ENCODE measurements at places on chromosomes 6 and 20.

GRCh38 chr20:49389854-49390253 is 92.6 kb downstream of the KCNB1 start:
- DNase-seq, result no peak

- no peak for DNase-seq
Measured at GRCh38 chr6:22357724-22358189, 60.9 kb upstream of the PRL start.

DNA sequence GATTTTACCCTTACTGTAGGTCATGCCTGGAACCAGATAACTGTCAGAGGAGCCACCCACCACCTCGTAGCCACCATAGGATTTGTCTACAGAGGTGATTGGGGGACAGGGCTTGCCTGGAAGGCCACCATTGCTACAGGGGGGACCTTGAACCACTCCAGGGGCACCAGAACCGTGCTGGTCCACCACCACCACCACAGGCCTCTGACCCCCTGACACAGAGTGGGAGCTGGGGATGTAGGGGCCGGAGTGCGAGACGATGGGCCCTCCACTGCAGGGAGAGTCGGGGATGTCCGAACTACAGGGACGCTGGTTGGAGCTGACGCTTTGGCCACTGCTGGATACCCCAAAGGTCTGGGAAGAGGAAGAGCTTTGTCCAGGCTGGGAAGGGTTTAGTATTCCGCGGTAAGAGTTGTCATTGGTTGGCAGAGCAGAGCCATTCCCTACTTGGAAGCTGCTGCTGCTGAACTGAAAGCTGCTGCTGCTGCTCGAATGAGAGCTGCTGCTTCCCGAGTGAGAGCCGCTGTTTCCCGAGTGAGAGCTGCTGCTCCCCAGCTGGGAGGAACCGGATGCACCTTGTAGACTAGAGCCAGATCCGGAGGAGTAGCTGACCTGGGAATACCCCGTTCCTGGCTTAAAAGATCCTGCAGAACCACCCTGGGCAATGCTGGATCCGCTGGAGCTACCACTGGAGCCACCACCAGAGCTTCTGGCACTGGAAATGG is 2.2 kb downstream of the PSORS1C1 start:
- DNase-seq, result peak; percentile 61

GRCh38 chr6:80004173-80005072 is at the start of gene TTK:
TTK (plus strand) TSS chr6:80004649; CDS start chr6:80005844, 1,195 bp downstream.
- peak; percentile 95 for DNase-seq

DNA sequence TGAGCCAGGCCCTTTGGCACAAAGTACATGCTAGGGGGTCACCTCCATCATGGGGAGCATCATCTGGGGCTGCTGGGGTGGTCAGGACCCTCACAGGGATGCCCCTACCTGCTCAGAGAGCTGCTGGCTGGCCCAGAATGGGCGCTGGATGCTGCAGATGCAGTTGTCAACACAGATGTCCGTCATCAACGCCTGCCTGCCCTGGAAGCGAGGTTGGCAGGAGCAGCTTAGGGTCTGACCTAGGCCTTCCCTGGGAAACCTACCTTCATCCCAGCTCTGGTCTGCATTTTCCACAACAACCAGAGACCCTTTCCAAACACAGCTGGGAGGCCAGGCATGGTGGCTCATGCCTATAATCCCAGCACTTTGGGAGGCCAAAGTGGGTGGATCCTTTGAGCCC is 88.0 kb downstream of the EDN3 start:
- DNase-seq, result no peak

DNA sequence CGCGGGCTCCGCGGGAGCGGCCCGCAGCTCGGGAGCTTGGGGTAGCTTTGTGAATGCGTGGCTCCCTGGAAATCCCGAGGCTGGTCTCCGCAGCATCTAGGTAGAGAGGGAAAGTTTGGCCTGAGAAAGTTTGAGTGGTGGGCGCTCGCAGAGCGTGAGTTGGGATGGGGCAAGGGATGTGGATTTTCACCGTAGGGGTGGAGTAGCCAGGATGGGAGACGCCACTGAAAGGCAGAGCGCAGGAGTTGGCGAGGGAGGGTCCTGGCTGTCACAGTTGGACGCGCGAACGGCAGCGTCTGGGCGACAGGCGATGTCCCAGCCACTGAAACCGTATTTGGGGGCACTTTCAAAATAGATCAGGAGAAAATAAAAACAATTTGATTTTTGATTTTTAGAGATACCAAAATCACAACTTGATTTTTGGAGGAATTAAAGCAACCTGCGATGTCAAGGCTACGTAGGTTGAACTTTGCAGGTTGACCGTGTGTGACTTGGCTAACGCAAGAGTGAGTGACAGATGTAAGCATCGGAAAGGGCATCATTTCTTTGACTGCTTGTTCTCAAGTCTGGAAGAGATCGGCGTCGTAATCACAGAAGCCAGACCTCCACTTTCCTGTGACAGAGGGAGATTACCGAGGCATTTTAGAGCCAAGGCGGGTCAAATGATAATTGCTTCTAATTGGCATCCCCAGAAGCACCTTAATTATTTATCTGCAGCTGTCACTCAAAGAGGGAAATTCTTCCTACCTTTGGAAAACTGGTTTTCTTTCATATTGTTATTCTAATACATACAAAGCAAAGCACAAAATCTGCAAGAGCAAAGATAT is 646 bp downstream of the HEY2 start:
- DNase-seq, result peak; percentile 52

DNA sequence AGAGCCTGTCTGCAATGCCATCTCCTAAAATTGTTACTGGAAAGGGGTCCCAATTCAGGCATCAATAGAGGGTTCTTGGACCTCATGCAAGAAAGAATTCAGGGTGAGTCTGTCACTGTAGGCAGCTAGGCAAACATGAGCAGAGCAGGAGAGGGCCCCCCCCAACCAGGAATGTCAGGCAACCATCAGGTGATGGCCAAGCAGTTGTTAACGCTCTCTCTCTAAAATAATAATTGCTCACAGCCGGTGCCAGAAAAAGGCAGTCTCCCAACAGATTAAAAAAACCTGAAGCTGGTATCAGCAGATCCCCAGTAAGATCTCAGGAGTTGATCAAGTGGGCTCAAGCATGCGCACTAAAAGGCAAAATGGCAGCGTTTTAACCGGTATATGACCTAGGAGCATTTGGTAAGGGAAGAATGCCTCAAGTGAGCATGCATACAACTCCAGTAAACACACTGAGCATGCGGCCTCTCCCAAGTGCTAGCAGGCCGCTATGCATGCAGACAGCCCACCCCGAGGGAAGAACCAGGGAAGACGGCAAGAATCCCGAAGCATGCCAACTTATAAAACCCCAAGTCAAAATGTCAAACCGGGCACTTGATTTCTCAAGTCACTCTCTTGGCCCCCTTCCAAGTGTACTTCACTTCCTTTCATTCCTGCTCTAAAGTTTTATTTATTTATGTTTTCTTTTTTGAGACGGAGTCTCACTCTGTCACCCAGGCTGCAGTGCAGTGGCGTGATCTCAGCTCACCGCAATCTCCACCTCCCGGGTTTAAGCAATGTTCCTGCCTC is 44.0 kb upstream of the RNGTT start:
- DNase-seq, result no peak

DNA sequence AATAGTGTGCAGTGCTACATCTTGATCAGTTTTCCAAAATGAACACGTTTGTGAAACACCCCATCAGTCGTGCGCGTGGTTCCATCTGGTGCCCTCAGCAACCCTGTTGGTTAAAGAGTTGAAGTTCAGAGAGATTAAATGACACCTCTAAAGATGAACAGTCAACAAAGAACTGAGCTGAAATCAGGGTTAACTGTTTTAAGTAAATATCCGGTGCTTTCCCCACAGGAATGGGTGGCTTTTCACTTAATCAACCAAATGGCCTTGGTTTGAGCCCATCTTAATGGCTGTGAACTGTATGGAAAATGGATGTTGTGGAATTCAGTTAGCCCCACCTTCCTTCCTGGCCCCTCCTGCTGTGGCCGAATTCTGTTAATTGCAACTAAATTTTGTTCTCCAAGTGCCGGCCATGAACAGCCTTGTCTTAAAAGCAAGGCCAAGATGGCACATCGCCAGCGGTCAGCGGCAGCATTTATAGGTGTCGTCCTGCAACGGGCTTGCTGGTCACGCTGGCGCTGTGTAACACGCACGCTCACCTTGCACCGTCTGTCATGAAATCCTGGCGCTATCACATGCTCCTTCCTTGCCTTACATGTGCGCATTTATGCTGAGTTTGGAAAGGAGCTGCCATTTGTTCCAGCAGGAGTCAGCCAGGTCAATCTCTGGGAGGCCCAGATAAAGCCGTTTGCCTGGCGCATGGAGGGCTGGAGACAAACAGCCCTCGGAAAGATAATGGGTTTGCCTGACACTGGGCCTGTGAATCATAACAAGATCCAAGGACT is 164.5 kb downstream of the ERMARD start:
- no peak for DNase-seq

- no peak for DNase-seq
Measured at GRCh38 chr20:4815628-4816027, 93.9 kb downstream of the PRND start.

- DNase-seq, result no peak
Measured at GRCh38 chr6:12295558-12296254, 5.5 kb downstream of the EDN1 start.

- DNase-seq, result no peak
Measured at GRCh38 chr20:49570161-49570827, 2.4 kb upstream of the PTGIS start.

DNA sequence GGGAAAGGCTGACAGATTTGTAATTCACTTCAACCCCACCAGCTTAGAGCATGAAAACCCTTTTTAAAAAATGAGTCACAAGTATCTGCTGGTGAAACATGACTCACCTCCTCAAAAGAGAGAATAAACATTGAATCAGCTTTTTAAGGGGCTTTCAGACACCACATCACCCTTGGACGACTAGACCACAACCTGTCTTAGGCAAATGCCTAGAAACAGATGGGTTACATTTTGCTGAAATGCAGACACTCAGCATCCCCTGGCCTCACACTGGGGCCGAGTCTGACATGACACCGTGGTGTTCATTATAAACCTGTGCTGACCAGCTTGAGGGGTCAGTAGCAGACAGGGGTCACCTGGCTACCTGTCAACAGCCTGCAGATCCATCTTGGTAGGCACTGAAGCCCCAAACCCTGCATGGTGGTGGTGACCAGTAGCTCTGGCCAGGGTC is 175.3 kb upstream of the CST7 start:
- DNase-seq, result no peak

- no peak for DNase-seq
Measured at GRCh38 chr6:33731751-33732282, 14.9 kb downstream of the IP6K3 start.

- no peak for DNase-seq
Measured at GRCh38 chr6:91480402-91480801, 893.5 kb upstream of the MAP3K7 start.

- no peak for DNase-seq
Measured at GRCh38 chr20:45863543-45864470, 6.4 kb downstream of the ZSWIM3 start.

DNA sequence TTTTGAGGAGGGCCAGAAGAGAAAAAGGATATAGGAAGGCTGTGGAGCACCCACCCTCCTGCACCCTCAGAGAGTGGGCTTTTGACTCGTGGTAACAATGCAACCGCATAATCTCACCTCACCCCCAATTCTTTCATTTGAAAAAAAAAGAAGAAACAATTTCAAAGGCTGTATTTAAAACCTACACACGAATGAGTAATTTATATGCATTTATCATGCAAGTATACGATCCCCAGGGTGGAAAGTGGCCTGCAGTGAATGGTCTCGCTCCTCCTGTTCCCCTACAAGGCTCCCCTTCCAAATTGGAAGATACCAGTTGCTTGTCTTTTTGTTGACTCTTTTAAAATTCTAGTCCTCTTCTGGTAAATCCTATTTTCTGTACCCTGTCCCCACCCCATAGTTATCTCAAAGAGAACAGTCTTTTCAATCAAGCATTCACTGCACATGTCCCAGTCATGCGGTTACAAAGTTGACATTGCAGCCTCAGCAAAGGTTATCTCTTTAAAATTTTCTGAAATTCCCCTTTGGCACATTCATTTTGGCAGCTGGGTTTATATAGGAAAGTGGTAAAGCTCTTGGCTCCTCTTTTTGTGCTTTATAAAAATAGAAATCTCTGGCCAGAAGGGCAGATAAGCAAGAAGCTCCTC is 110.6 kb downstream of the ARID1B start:
- DNase-seq, result no peak

GRCh38 chr6:56263596-56264315 is 16.4 kb upstream of the COL21A1 start:
- DNase-seq, result no peak
